Astrocyte (in vitro differentiated cells and primary cell): ENCODE measurements at places on chromosomes 4 and X. TPM values are rescaled to one million over a fixed set of nuclear protein-coding genes. Genes with fewer than 3 reads are reported as not detected.

The AMBN gene
- total RNA-seq, result not detected in 2 replicates

DNA sequence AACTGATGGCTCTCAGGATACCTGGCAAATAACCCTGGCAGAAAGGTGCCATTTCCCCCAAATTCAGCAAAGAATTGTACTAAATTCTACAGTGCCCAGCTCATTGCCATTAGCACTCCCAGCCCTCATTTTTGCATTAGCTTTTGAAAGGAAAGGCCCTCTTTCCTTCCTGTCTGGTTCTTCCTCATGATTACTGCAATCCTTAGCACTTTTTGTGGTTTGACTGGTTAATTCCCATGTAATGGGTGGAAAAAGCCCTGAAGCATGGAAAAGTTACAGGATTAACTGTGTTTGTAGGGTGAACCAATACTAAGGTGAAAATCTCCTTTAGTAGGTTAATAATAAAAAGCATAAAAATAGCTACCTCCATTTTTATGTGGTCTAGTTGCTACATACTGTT is 139.5 kb downstream of the NPNT start:
- DNase-seq, result no peak

The PARM1 gene
- 1.2 and 2.4 TPM in 2 replicates for total RNA-seq

DNA sequence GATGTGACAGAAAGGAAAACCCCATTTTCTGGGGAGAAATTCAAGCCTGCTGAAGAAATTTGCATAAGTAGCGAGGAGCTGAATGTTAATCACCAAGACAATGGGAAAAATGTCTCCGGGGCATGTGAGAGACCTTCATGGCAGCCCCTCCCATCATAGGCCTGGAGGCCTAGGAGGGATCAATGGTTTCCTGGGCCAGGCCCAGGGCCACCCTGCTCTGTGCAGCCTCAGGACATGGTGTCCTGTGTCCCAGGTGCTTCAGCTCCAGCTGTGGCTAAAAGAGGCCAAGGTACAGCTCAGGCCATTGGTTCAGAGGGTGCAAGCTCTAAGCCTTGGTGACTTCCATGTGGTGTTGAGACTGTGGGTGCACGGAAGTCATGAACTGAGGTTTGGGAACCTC is 31.2 kb downstream of the ETDB start:
- DNase-seq, result no peak

- DNase-seq, result no peak
Observed at GRCh38 chrX:69088171-69088938, 76.9 kb downstream of the PJA1 start.

The RBM46 gene
- total RNA-seq, result not detected in 2 replicates

GRCh38 chr4:159480826-159481225 is 377.9 kb downstream of the RAPGEF2 start:
- DNase-seq, result no peak

DNA sequence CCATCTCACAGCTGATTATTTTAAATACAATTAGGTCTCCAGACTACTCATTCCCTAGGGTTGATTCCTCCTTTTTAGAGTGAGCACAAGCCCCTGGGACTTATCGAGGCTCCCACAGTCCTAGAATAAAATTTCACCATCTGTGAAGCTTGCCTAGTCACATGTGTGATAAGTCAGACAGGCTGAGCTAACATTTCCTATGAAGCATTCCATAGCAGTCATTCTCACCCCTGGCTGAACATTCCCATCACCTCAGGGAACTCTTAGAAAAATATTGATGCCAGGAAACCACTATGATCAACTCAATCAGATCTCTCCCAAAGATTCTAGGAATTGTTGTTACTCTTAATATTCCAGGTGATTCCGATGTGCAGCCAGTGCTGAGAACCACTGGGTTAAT is 37.7 kb downstream of the ARHGEF9 start:
- peak; percentile 70 for DNase-seq

DNA sequence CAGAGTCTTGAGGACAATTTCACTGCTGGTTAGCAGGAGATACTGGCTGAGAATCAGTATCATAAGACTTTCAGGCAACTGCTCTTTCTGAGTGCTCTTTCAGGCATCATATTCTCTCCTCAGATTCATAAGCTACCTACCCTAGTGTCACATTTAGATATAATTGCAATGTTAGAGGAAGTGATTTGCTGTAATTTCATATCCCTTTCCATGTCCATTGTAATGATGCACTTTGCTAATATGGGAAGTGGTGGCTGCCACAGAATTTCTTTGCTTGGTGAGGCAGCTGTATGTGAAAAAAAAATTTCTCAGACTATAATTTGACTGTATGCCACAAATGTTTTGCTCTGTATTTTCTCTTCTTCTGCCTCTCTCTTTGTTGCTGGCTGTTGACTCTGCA is 63.3 kb downstream of the DOCK11 start:
- no peak for DNase-seq

DNA sequence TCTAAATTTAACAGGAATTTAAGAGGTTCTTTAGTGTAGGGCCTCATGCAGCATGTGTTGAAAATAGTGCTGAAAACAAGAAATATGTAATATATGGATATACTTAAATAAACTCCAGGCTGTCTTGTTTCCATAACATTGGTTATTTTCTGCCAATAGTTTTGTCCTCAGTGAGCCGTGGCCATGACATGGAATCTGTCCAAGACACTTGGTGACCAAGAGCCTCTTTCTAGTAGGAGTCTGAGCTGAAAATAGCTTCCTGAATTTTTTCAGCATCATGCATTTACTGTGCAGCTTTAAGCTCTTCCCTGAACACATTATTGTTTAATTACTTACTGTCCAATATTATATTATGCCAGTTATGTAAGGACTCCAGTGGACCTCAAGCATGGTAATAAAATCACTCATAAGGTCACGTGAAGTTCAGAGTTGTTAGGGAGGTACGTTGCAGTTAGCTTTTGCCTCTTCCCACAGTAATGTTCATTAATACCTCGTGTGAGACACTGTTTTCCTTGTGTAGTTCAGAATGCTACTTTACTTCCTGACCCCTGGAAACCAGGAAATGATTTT is 488.2 kb downstream of the GRID2 start:
- no peak for DNase-seq

GRCh38 chrX:34144246-34144645 is 12.1 kb upstream of the FAM47A start:
- no peak for DNase-seq

- no peak for DNase-seq
Observed at GRCh38 chr4:174646326-174646725, 124.0 kb upstream of the HPGD start.

- DNase-seq, result no peak
Observed at GRCh38 chr4:157287445-157287844, 66.9 kb downstream of the GRIA2 start.

DNA sequence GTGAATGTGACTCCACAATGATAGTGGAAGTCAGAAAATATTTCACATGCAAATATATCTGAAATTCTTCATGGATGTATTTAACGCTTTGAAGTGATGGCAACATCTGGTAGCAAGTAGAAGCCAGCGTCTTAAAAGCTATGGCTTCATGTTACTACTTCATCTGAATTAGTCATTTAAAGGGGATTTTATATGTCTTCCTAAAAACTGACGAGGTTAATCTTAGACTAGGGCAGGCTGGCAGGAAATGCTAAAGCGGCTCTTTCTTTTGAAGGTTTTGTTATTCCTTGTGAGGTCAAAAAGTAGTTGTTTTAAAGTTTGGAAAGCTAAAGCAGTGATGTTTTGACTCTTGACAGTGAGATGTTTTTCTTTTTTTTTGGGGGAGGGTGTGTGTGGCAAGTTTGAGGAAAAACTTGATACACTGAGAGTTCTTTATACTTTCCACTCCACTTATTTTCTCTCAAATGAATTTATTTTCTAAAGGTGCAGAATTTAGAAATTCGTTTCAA is 22.6 kb downstream of the PLS3 start:
- peak; percentile 62 for DNase-seq

- no peak for DNase-seq
Observed at GRCh38 chrX:85109235-85109634, 105.6 kb downstream of the APOOL start.

DNA sequence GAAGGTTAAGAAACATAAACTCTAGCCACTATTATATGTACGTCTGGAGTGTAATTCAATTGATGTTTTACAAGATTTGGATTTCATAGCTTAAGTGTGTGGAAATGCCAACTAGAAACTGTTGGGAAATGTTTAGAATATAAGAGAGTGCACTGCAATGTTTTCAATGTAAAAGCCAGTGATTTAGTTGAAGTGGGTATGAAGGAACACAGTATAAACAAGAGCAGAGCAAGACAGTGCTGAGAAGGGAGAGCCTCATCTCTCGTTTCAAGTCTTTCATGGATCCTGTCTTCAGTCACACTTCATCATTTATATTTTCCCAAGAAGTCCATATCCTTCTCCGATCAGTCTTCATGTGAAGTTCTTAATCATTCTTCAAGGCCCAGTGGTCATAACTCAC is 163.9 kb upstream of the ETNPPL start:
- no peak for DNase-seq

DNA sequence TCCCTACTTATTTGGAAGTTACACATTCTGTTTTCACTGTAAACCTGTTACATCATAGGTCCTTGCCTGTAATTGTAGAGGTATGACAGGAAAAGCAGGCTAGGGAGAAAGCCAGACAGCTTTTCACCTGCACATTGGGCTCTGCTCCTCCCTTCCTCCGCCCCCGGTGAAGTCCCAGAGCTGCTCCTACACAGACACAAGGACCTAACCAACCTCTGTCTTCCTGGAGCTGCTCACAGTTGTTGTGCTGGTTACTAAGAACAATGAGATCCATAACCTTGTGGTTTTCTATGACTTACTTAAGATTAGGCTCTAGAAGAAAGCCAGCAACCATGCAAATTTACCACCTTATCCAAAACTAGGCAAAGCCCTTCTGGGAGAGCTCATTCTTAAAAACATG is 40.0 kb downstream of the MOSPD2 start:
- peak; percentile 69 for DNase-seq

The NDNF gene
- total RNA-seq, result 0.19 and 0.34 TPM in 2 replicates

- peak; percentile 78 for DNase-seq
Observed at GRCh38 chr4:176778491-176778890, 14.2 kb downstream of the VEGFC start.

DNA sequence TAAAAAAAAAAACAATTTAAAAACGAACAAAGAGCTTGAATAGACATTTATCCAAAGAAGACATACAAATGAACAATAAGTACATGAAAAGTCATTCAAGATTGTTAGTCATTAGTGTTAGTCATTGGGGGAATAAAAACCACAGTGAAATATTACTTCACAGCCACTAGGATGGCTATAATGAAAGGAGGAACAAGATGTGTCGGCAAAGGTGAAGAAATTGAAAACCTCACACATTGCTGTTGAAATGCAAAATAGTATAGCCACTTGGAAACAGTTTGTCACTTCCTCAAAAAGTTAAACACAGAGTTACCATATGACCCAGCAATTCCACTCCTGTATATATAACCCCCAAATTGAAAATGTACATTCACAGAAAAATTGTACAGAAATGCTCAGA is 45.2 kb upstream of the SLC39A8 start:
- DNase-seq, result peak; percentile 74

The RTL9 gene
- 0.91 and 0.94 TPM in 2 replicates for total RNA-seq

DNA sequence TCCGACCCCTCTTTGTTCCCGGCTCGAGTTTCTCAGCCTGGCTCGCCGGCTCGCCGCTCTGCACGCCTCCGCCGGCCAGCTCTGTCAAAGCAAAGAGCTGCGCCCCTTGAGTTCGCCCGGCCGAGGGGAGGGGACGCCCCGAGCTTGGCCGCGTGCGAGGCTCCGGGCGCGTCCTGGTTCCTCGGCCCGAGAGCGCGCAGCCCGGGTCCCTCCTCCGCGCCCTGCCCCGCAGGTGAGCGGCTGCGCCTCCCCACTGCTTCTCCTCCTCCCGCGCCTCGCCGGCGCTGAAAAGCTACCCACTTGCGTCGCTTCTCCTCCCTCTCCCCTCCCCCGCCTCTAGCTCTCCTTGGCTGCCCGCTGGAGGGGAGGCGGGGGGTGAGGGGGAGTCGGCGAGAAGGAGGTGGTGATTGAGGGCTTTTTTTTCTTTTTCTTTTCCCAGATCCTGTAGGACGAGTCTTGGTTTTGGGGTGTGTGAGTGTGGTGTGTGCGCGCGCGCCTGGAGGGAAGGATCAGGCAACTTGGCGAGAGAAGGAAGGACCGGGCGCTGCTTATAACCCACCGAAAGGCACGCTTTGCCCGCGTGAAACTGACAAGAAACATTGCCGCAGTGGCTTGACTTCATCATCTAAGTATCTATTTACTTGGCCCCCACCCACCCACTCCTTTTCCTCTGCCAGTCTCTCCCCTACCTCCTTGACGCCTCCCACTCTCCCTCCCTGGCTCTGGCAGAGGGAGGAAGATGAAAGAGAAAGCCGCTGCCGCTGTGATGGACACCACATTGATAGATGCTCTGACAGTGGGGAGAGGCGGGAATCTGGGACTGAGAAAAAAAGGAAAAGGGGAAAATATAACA is at the start of gene LEF1:
Gene LEF1, minus strand, starts transcription at position 262 of the 853 bp plus-strand sequence. CDS start 1,165 bp downstream, outside the sequence.
- DNase-seq, result peak; percentile 34

GRCh38 chrX:131745942-131746489 is 202.1 kb downstream of the OR13H1 start:
- DNase-seq, result no peak

- DNase-seq, result no peak
Observed at GRCh38 chrX:154384284-154384892, 5.3 kb downstream of the EMD start.
